ENCODE measurements at places on chromosomes 6 and 20.

DNA sequence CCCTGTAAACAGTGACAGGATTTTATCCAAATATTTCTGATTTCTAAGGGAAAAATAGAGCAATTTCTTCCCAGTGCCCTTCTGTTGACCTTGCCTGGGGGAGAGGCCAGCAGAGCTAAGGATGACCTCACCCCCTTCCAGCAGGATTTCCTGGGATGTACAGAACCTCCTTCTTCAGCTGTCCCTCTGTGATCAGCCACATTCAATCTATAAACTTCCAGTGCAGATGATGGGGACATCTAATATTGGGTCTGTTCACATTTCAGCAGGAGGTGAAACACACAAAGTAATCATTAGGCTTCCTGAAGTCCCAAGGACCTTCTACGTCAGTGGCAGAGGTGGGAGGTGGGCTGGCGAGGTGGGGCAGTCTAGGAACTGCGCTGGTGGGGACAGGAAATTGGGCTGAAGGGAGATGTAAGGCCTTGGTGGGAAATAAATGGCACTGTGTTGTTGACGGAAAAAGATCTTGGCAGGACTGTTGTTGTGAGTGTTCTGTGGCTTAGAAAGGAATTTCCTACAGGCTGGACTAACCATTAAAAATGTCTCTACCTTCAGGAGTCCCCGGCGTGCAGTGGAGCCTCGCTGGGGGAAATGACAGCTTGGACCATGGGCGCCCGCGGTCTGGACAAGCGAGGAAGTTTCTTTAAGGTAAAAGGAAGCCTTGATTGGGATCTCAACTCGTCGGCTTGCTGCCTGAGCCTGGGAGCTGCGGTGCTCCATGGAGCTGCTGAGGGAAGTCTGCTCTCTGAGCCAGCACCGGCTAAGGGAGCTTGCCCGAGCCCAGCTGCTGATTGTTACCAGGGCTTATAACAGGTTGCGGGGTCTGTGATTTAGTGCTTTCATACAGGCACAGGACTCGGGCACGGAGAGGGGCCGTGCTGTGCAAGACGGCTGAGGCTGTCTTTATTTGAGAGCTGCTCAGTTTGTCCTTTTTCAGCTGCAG lies 127.9 kb upstream of the NAA20 start:
- DNase-seq, result peak; percentile 65

DNA sequence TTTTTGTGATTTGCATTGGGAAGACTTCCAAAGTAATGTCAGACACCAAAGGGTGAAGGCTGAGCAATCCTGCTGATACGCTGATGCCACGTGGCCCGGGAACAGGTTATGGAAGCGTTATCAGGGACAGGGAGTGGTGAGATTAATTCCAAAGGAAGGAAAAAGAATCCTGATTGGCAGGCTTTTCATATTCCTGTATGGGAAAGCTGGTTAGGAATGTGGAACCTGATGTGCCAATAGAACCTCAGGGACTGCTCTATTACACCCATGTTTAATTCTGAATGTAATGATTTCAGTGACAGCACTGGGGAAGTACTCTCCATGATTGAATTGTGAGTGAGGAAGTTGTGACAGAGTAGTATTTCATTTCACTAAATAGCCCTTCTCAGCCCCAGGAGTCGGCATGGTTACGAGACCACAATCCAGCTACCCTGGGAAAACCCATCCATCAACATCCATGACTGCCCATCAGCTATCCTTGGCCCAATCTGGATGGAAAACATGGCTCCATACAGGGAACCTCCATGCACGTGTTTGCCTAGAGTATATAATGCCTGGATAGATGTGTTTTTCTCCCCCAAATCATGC lies 49.4 kb downstream of the F13A1 start:
- DNase-seq, result no peak

DNA sequence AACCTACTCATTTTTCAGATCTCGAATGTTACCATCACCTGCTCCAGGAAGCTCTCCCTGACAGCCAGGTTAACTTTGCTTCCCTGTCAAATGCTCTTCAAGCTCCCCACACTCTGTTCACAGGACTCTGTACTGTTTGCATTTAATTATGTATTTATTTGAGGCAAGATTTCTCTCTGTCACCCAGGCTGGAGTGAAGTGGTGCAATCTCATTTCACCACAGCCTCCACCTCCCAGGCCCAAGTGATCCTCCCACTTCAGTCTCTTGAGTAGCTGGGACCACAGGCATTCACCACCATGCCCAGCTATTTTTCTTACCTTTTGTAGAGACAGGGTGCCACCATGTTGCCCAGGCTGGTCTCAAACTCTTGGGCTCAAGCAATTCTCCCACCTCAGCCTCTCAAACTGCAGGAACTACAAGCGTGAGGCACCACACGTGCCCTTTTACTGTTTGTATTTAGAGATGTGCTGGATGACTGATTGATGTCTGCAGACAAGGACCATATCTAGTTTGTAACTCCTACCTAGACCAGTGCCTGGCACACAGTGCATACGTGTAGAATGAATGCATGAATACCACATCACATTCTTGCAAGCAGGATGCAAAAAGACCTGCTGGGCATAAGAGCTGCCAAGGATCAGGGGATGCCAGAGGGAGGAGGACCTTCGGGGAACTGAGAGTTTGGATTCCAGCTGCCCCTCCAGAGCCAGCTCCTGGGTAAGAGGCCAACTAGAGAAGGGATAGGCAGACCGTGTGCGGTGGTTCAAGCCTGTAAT lies 15.6 kb upstream of the CBFA2T2 start:
- DNase-seq, result peak; percentile 45

DNA sequence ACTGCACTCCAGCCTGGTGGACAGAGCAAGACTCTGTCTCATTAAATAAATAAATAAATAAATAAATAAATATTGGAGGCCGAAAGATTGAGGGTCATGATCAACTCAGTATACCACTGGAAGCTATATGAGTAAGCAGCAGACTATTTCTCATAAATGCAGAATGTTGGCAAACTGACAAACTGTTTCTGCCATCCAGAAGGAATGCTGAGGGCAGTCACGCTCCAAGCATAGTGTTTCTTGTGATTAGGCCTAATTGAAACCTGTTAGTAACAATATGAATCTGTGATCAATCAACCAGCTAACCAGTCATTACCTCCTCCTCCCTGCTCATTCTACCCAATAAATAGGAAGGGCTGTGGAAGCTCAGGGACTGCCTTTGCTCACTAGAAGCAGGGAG lies 15.2 kb upstream of the KCNK15 start:
- DNase-seq, result no peak

DNA sequence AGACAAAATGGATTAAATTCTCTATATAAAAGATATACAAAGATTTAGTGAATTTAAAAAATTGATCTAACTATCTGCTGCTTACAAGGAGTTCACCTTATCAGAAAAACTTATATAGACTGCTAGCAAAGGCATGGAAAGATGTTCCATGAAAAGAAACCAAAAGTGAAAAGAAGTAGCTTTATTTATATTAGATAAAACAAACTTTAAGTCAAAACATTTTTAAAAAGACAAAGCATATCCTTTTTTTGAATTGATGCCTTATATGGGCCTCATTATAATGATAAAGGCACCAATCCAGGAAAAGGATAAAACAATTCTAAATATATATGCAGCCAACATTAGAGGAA lies 334.2 kb downstream of the MEI4 start:
- DNase-seq, result no peak

DNA sequence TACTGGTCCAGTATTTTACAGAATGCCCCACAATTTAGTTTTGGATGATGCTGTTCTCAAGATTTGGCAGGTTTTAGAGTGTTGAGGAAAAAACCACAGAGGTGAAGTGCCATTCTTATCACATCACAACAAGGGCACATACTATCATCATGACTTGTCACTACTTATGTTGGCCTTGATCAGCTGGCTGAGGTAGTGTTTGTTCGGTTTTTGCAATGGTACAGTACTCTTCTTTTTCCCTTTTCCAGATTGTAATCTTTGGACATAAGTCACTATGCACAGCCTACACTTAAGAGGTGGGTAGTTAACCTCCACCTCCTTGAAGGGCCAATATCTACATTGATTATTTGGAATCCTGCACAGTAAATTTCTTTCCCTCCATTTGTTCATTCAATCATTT lies 8.8 kb downstream of the TENT5A start:
- no peak for DNase-seq

- DNase-seq, result no peak
These were observed 88.5 kb upstream of the SSTR4 start for GRCh38 chr20:22946596-22946995.

- DNase-seq, result no peak
These were observed 13.2 kb downstream of the CCN2 start for GRCh38 chr6:131937703-131938631.

- DNase-seq, result peak; percentile 91
These were observed 52.7 kb downstream of the TRAF3IP2 start for GRCh38 chr6:111552958-111553357.

- DNase-seq, result no peak
These were observed 81.5 kb downstream of the CEBPB start for GRCh38 chr20:50272030-50272723.

GRCh38 chr20:57675773-57676172 lies 34.0 kb downstream of the PMEPA1 start:
- no peak for DNase-seq

- DNase-seq, result no peak
These were observed 1288.1 kb upstream of the MAP3K7 start for GRCh38 chr6:91874971-91875370.

- DNase-seq, result no peak
These were observed 181.1 kb downstream of the BCKDHB start for GRCh38 chr6:80287607-80288006.

- DNase-seq, result no peak
These were observed 15.5 kb upstream of the TMEM181 start for GRCh38 chr6:158544428-158544827.

DNA sequence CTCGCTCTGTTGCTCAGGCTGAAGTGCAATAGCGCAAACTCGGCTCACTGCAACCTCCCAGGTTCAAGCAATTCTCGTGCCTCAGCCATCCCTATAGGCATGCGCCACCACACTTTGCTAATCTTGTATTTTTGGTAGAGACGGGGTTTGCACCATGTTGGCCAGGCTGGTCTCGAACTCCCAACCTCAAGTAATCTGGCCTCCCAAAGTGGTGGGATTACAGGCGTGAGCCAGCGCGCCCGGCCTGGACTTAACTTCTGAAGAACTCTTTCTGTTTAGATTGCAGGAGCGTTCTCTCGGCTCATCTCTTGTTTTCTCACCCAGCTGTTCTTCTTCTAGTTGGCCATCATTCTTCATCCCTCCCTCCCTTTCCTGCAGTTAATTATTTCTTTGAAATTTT lies 30.3 kb downstream of the GTF2H5 start:
- no peak for DNase-seq

- DNase-seq, result no peak
These were observed 52.9 kb upstream of the PLCB4 start for GRCh38 chr20:9015984-9016324.

- no peak for DNase-seq
These were observed 71.5 kb downstream of the DLGAP4 start for GRCh38 chr20:36377348-36378326.

- DNase-seq, result peak; percentile 100
These were observed at the start of gene TOP1 for GRCh38 chr20:41028359-41029149. TOP1 (plus strand) TSS chr20:41028822; CDS start chr20:41029068, 246 bp downstream.

DNA sequence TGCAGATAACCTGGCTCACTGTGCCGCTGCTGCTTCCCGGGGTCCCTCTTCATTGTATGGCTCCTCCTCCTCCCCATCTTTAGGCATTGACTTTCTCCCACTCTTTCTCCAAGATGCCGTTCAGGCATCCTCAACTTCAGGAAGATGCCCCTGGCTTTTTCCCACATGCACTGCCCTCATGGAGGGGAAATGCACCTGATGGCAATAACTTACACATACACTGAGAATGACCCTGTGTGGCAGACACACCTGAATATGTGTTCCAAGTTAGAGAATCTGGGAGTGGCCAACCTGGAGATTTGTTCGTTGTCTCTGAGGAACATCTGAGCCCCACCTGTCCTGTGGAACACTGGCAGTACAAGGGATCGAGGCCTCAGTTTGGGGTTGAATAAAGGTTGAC lies 273.9 kb upstream of the CHD6 start:
- no peak for DNase-seq

- DNase-seq, result no peak
These were observed 41.0 kb downstream of the SLC9A8 start for GRCh38 chr20:49853640-49854039.

GRCh38 chr20:5036828-5037227 lies 35.5 kb upstream of the SLC23A2 start:
- DNase-seq, result no peak

GRCh38 chr6:110050440-110050813 lies 72.3 kb downstream of the GPR6 start:
- DNase-seq, result no peak

GRCh38 chr6:134630508-134631121 lies 312.7 kb upstream of the SGK1 start:
- DNase-seq, result no peak

DNA sequence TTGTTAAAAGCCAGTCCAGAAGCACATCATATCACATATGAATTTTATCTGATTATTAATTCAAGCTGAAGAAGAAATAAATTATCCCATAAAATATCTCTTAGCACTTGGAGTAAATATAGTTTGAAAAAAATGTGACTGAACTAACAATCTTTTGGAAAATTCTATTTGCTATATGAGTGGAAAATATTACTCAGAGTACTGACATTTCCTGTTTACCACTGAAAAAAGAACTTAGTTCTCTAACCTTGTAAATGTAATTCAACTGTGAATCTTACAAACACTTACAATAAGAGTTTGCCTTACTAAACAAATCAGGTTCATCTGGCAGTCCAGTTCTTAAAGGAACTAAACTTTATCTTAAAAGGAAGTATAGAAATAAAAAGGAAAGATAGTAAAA lies 44.2 kb downstream of the MOXD1 start:
- DNase-seq, result no peak

- peak; percentile 10 for DNase-seq
These were observed 29.2 kb upstream of the EXOC2 start for GRCh38 chr6:722077-722524.

- no peak for DNase-seq
These were observed 610 bp downstream of the PSORS1C1 start for GRCh38 chr6:31114970-31115849.

DNA sequence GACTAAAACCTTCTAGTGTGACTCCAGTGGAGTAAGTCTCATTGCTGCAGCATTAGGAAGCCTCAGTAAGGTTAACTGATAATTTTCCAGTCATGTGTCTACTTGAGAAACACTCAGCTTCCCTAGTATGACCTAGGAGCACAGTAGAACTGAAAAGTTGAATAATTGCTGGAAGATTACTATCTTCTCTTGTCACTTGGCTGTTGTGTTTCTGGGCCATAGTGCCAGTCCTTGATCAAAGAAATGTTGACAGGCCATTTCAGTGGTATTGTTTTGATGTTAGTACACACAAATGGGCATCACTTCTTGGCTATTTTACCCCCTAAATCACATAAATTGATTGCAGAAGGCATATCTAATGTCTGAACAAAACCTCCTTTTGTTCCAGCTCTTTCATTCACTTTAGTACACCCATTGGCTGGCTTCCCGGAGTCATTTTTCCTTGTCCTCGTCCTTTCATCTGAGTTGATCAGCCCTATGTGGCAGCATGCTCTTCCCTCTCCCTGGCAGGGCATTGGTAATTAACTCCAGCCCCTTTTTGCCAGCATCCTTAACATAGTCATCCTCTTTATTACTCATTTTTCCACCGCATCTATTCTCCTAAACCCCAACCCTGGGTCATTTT lies 6.0 kb downstream of the ENPP3 start:
- peak; percentile 76 for DNase-seq

- DNase-seq, result no peak
These were observed 7.2 kb downstream of the GCNT2 start for GRCh38 chr6:10528158-10528981.
